ENCODE measurements at places on chromosomes 1 and 21.

DNA sequence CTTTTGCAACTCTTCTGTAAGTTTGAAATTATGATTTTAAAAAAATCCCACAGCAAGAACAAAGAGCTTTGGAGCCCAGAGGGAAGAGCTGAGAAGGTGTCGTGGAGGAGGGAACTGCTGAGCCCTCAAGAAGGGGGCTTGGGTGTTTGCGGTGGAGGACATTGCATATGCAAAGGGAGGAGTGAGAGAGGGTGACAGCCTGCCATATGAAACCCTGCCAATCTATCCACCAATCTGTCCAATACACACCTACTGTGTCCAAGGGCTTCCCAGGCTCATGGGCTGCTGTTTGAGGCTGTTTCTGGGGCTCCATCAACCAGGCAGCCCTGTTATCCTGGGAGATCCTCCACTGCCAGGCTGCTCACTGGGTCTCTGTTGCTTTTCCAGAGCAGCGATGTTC is 15.2 kb downstream of the WNT4 start:
- DNase-seq: no peak

- DNase-seq: no peak
Measured at GRCh38 chr1:218209351-218209861, 75.7 kb upstream of the RRP15 start.

DNA sequence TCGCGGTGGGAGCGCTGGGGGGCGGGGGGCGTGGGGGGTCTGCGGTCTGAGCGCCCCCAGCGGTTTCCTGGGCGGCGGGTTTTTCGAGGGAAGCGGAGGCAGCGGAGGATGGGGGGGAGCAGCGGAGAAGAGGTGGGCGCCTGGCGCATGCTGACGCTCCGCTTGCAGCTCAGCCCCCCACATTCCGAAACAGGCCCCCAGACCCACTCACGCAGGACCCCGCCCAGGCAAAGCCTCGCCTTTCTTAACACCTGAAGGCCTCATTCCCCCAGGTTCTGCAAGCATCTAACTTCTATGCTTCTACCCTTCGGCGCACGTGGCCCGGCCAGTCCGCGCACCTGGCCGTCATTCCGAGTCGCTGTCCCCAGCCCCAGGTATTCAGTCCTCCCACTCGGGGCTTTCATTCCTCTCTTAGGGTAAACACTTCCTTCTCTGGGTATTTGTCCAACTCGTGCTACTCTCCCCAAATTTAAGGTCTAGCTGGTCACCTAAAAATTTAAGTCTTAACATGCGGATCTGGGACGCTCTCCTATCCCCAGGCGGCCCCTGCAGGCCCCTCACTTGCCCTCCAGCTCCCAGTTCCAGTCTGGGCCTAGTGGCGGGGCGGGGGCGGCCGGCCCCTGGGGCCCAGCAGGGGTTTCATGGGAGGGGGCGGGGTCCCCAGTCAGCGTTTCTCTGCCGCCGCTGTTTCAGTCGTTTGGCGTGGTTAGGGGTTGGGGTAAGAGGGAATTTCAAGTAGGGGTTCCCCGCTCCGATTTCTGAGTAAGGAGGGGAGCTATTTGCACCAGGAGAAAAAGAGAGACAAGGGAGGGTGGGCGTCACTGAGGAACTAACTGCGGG is 2.8 kb upstream of the ZBTB7B start:
- DNase-seq: peak; percentile 33

GRCh38 chr21:33572350-33572749 is 16.1 kb downstream of the DONSON start:
- no peak for DNase-seq

GRCh38 chr21:45541221-45542039 is 810 bp downstream of the SLC19A1 start:
- peak; percentile 46 for DNase-seq

- DNase-seq: peak; percentile 82
Measured at GRCh38 chr1:111127923-111128643, 11.8 kb downstream of the DRAM2 start.

GRCh38 chr1:172903581-172904220 is 147.0 kb downstream of the TNFSF18 start:
- DNase-seq: no peak

GRCh38 chr1:117679299-117679698 is 73.5 kb downstream of the TENT5C start:
- no peak for DNase-seq

- DNase-seq: no peak
Measured at GRCh38 chr1:30637183-30637980, 86.0 kb downstream of the MATN1 start.

DNA sequence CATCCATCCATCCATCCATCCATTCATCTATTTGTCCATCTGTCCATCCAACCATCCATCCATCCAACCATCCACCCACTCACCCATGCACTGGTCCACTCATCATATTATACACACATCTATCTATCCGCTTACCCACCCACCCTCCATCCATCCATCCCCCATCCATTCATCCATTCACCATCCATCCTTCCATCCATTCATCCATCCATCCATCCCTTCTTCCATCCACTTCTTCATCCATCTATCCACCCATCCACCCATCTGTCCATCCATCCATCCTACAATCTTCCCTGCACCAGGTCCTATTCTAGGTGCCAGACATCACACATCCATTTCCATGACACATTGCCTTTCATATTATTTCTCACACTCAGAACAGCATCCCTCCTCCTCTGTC is 87.1 kb upstream of the ROR1 start:
- DNase-seq: no peak

DNA sequence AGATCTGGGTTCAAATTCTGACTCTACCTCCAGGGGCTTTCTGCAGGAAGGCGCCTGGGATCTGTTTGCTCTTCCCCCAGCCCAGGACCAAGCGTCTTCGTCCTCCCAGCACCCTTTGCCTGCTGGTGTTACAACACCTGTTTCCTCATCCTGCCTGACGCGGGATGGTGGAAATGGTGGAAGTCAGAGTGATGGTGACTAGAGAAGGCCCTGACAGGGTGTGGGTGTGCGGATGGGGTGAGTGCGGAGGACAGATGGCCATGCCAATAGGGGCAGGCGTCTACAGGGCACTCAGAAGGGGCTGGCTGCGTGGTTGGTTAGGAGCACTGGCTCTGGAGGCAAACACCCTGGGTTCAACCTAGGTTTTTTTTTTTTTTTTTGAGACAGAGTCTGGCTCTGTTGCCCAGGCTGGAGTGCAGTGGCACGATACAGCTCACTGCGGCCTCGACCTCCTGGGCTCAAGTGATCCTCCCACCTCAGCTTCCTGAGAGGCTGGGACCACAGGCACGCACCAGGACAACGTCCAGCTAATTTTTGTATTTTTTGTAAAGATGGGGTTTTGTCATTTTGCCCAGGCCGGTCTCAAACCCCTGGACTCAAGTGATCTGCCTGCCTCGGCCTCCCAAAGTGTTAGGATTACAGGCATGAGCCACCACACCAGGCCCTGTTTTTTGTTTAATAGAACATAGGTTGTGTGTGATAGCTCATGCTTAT is 1.5 kb downstream of the THEMIS2 start:
- DNase-seq: no peak

DNA sequence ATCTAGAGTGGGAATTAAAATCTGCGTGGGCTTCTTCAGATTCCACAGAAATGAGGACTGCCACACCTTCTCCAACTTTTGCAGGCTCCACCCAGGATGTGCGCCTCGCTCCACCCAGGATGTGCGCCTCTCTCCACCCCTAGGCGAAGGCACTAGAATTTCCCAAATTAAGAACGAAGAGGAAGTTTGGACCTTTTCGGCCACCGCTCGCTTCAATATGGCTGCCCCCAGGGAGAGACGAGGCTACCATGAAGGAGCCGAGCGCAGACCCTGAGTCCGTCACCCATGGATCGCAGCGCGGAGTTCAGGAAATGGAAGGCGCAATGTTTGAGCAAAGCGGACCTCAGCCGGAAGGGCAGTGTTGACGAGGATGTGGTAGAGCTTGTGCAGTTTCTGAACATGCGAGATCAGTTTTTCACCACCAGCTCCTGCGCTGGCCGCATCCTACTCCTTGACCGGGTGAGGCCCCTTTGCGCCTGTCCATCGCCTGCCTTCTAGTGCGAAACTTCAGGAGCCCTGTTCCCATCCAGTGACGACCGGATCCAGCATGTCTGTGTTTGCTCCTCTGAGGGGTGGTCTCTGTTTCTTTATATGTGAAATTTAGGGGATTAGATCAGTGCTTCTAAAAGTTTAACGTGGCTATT is at the start of the genes CRYZ and TYW3:
CRYZ (minus strand) TSS at position 91 of the 644 bp plus-strand sequence. CDS start 8,229 bp downstream, outside the sequence.
TYW3 (plus strand) TSS at position 193 of the 644 bp plus-strand sequence; CDS start at position 286, 93 bp downstream.
- DNase-seq: peak; percentile 82

DNA sequence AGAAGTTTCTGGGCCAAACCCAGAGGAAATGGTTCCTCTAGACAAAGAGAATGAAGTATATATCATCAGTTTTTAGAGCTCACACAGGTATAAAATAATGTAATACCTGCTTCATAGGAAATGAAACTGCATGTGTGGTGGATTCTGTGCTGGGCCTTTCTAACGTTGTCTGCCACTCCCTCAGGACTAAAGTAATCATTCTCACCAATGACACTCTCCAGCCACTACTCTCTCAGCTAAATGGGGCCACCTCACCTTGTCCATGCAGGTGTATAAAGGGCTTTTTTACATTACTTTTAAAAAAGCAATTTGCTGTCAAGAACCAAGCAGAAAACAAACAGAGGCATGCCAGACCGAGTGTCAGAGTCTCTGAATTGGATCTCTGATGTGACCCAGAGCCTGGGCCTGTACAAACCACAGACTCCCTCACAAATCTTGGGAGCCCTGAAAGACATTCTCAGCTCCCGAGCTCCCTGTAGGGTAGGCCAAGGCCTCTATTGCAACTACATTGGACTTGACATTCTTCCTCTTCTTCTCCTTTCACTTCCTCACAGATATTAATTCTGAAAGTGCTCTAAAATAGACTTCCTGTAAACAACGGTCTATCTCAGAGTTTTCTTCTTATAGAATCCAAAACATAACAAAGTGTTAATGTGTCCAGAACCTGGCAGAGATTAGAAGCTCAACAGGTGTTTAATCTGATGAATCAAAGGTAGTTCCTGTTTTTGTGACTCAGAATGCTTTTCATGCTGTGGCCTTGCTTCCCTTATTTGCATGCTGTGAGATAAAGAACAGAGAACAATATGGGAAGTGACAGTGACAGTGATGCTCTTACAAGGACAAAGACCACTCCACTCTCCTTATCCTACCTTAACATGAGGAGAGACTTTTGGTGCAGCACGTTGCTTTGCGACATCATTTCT is 8.6 kb downstream of the AIM2 start:
- DNase-seq: peak; percentile 86

- no peak for DNase-seq
Measured at GRCh38 chr1:199851439-199852140, 175.9 kb upstream of the NR5A2 start.

- DNase-seq: no peak
Measured at GRCh38 chr1:180131510-180131909, 23.2 kb upstream of the QSOX1 start.

- peak; percentile 60 for DNase-seq
Measured at GRCh38 chr1:173414136-173414535, 63.0 kb upstream of the PRDX6 start.

DNA sequence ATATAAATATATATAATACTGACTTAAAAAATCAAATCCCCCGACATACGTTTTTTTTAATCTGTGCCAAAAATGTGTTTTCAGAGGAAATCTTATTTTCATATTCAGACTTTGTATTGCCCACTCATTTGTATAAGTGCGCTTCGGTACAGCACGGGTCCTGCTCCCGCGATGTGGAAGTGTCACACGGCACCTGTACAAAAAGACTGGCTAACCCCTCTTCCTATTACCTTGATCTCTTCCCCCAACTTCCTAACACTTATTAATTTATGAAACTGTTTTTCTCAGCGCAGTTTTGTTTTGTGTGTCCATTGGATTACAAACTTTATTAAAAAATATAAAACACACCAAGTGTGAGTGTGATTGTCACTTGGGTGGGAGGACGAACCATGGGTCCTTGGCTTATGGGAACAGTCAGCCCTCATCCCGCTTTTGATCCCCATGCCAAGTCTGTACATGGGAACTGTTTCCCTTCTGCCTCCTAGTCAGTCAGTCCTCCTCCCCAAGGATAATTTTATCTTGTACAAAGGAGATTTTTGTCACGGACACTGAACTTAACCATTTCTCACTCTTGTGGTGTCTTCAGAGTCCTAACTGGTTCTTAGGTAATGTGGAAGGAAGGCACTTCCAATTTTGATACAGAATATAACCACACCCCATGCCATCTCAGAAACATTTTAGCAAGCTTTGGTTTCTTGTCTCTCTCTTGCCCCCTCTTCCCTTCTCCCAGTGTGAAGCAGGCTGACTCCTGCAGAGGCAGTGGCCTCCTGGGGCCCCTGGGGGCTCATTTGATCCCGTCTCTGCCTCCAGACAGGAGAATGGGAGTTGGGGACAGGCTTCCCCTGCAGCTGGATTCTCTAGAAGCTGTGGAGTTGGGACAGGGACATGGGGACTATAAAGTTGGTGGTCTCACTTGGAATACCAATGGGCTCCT is 35.5 kb downstream of the ZBTB17 start:
- no peak for DNase-seq

GRCh38 chr1:17441265-17441992 is 2.0 kb upstream of the RCC2 start:
- DNase-seq: no peak

GRCh38 chr21:38770660-38771059 is 35.1 kb upstream of the ETS2 start:
- no peak for DNase-seq

- DNase-seq: peak; percentile 77
Measured at GRCh38 chr1:205430696-205431305, 8.9 kb upstream of the LEMD1 start.

GRCh38 chr1:152967201-152967600 is 3.2 kb upstream of the SPRR4 start:
- no peak for DNase-seq

DNA sequence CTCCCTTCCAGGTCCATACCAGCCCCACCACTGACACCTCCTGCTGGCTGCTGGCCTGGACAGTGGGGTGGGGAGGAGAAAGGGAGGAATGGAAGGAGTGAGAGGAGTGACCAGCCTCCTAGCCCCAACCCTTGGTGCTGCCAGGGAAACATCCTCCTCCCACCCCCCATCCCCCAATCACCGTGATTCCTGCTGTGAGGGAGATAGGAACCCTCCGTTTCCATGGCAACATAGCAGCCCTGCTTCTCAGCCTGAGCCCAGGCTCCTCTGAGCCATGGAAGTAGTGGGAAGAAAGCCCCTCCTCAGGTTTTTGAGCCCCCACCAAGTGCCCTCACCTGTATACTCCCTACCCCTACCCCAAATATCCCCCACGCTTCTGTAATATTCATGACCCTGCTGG is 44.4 kb upstream of the SCMH1 start:
- no peak for DNase-seq

DNA sequence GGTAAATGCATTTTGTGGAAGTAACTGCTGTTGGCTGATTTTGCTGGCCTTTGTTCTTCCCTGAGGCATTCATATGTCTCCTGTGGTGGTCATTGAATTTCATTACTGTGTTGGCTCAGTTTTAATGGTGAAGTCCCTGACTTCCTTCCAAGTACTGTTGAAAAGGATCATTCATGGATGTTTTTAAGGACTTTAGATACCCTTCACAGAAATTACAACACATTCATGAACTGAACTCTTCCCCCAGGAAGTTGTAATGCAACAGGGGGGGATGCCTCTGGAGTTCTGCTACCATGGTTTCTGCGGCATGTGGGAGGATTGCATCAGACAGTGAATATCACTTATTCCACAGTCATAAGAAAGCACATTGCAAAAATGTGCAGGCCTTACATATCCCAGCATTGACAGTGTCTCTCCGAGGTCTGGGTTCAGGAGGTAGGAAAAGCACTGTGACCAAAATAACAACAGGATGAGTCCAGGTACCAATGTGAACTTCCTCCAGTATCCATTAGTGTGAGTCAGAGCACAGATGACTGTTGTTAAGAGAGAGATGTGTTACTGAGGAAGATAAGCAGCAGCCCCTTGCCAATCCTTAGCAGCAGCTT is 2.1 kb upstream of the RAB3GAP2 start:
- no peak for DNase-seq
